ENCODE measurements at places on chromosomes 6 and 20.

DNA sequence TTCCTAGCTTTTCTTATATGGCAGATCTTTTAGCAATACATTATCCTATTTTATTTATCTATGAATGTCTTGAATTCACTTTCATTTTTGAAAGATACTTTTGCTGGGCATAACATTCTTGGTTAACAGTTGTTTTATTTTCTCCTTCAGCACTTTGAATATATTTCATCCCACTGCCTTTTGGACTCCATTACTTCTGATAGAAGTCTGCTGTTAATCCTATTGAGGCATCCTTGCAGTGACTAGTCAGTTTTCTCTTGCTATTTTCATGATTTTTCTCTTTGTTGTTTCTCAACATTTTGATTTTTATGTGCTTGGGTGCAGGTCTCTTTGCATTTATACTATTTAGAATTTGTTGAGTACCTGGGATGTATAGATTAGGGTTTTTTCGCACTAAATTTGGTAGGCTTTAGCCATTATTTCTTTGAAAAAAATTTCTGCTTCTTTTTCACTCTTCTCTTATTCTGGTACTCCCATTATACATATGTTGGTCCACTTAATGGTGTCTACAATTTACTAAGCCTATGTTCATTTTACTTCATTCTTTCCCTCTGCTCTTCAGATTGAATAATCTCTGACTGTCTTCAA is 53.2 kb downstream of the PHACTR3 start:
- DNase-seq = no peak

DNA sequence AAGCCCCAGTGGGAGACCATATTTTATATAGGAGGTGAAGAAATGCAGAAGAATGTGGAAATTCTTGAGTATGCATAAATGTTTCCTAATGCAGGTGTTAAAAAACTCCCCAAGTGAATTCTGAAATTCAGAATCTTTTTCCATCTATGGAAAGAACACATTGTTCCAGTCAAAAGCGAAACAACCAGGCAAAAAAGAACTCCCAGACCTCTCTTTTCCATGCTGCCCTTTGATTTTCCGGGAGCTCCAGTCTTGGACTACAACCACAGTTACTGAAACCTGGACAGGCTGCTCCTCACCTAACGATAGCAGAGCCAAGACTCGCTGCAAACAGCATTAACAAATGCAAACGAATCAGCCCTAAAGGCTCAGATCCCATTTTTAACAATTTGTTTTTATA is 108.7 kb upstream of the CNKSR3 start:
- DNase-seq = no peak

DNA sequence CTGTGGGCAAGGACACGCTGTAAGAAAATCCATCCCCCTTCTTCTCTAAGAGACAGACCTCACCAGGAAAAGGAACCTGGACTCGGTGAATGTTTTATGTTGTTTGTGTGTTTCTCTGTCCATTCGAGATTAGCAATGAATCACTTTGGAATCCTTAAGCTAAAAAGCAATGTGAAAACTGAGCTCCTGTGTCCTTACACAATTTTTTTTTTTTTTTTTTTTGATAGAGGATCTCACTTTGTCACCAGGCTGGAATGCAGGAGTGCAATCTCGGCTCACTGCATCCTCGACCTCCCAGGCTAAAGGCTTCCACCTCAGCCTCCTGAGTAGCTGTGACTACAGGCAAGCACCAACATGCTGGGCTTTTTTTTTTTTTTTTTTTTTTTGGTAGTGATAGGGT is 32.1 kb downstream of the BFSP1 start:
- peak; percentile 13 for DNase-seq

DNA sequence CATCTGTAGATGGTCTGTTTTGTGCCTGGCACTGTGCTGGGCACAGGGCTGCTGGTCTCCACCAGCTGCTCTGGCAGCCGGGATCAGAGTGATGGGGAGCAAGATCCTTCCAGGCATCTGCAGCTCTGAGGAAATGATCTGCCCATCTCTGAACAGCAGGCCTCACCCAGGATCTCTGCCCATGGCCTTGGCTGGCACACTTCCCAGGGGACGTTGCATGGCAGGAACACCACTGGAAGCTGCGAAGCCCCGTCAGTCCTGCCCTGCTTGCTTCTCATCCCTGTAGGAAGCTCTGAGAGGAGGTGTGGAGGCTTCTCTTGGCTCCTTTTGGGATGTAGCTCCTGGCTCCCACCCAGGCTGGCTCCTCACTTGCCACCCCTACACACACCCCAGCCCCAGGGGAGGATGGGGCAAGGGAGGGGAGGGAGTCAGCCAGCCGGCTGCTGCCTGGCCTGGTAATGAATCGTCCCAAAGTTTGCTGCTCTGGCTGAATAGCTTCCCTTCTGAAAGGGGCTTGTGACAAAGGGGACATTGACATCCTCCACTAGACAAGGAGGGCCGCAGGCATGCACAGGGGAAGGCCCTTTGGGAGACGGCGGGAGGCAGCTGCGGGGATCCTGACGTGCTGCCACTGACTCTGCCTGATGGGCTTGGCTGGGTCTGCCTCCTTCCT is 108.9 kb downstream of the VEGFA start:
- DNase-seq = no peak

DNA sequence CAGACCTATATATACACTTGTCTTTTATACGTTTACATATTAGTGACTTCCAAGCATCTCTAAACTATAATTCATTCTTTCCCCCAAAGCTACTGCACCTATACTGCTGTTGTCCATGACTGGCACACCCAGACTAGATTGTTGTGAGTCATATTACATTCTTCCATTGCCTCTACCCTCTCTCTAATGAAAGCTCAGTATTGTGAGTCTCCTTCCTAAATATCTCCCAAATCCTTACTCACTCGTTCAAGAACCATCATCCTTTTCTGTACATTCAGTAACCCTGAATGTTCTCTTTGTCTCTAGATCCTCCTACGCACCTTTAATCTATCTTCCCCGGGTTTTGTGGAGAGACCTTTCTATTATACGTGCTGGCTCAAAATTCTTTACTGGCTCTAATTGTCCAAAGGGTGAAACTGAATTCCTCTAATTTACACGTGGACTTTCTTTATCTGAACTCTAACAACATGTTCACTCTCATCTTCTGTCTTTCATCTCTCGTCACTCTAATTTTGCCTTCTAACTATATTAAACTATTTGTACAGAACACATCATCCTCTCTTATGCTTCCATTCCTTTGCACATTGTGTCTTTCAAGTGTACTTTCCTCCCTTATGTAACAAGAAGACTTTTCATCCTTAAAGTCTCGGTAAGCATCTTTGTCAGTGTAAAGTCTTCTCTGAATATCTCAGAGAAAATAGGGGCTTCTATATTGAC is 109.3 kb downstream of the IBTK start:
- DNase-seq = no peak

GRCh38 chr20:25120457-25120856 is 38.5 kb upstream of the VSX1 start:
- DNase-seq = no peak

GRCh38 chr6:81822568-81822967 is 70.1 kb upstream of the TENT5A start:
- DNase-seq = no peak

DNA sequence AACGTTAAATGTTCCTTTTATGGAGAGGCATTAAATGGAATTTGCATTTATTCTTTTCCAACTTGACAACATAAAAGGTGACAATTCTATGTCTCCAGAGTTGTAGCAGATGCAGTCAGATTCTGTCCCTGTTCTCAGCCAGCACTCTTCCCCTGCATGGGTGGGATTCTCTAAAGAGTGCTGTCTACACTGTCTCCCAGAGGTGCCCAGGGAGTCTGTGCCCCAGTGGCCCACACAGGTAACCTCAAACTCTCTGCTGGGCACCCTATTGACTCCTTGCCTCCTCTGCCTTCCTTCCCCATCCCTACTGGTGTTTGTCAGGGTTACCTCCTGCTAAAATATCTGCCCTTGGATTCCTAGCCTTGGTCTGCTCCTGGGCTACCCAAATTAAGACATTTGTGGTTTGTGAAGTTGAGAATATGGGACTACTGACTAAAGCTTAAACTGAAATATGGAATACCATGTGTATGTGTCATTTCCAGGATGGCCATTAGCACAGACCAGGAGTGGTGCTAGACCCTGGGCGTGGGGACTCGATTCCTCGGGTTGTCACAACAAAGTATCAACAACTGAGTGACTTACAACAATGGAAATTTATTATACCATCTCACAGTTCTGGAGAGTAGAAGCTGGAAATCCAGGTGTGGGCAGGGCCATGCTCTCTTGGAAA is 284.7 kb downstream of the CDH26 start:
- DNase-seq = peak; percentile 40

DNA sequence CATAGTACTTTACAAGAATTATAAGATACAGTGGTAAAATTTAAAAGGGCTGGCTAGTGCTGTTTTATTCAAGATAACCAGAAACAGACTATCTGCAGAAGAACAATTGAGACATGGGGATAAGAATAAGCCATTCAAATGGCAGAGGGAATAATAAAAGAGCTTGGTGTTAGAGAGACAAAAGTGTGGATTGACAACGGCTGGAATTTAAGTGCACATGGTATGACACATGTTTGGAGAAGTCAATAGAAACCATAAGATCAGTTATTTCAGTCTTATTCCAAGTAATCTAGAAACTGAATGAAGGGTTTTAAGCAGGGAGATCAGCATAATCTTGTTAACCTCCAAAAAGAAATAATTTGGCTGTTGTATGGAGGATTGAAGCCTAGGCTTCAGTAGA is 1205.5 kb upstream of the CITED2 start:
- DNase-seq = no peak

DNA sequence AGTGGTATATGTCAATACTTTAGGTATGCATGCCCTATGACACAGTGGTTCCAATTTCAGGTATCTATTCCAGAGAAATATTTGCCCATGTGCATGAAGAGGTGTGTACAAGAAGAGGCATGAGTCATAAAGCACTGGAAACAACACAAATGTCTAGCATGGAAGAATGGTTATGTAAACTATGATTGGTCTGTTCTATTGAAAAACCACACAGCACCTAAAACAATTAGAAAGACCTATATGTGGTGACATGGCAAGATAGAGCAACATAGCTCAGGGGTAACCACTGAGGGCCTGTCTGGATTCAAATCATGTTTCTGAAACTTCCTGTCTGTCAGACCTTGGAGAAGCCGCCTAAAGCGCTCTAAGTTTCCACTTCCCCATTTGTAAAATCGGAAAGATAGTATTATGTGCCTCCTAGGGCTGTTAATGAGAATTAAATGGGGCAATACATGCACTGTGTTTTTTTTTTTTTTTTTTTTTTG is 76.0 kb upstream of the SHLD1 start:
- peak; percentile 34 for DNase-seq

GRCh38 chr6:27505209-27506027 is 32.5 kb upstream of the ZNF184 start:
- DNase-seq = peak; percentile 82

DNA sequence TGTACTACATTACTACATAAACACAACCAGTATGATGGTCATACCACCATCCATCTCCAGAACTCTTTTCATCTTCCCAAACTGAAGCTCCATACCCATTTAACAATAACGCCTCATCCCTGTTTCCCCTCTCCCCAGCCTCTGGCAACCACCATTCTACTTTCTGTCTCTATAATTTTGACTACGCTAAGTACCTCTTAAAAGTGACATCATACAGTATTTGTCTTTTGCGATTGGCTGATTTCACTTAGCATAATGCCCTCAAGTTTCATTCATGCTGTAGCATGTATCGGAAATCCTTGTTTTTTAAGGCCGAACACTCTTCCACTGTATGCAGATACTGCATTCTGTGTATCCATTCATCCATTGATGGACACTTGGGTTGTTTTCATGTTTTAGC is 29.7 kb downstream of the GABRR1 start:
- no peak for DNase-seq

DNA sequence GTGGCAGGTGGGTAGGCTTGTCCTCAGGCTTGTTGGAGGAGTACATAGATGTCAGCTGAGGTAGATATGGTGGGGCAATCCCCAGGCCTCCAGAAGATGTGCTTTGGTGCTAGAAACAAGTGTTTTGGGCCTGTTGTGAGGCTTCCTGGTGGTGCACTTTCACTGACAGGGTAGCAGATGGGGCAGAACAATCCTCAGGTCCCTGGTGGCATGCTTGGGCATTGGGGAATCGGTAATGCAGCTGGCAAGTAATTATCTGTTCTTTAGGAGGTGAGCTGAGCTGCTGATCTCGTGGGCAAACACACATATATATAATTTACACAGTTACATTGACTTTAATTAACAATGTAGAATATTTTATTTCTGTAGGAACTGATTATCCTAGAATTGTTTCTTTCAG is 458.7 kb downstream of the BMP2 start:
- DNase-seq = no peak

DNA sequence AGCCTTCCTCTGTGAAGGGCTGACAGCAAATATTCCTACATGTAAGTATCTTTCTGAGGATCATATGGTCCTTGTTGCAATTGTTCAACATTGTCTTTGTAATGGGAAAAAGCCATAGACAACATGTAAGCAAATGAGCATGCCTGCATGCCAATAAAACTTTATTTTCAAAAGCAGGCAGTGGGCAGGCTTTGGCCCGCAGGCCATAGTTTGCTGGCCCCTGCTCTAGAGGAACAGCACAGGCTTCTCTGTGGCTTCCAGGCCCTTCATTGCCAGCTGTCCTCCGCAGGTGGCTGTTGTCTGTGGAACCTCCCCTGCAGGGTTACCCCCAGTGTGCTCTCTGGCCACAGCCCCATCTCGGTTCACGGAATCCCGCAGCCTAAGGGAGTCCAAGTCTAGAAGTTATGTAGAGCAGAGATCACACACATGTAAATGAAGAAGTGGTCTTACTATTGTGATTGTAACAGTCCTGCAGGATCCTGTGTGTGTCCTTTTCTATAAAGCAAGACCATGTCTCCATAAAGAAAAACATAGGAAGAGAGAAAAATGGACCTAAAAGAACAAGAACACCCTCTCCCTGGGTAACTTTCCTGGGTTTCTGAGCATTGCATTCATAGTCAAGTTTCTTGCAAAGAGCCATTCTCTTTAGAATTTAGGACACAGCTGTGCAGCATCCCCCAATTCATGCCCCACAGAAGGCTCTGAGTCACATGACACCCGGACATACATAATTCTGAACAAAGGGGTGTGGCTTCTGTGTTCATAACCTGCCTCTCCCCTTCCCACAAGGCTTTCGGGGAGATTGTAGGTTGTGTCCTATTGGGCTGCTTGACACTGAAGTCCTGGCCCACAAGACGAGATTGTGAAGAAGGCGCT is 10.0 kb downstream of the UNC93A start:
- DNase-seq = no peak

- DNase-seq = no peak
Observed at GRCh38 chr6:130090796-130091195, 72.4 kb downstream of the L3MBTL3 start.

- DNase-seq = peak; percentile 98
Observed at GRCh38 chr6:119158057-119158848, 79.8 kb upstream of the FAM184A start.

GRCh38 chr6:71126506-71126905 is 162.1 kb upstream of the OGFRL1 start:
- no peak for DNase-seq

GRCh38 chr6:160532315-160532714 is 131.8 kb downstream of the LPA start:
- DNase-seq = no peak

Measured in fibroblast of mammary gland (primary cell).